ENCODE measurements at places on chromosomes 2 and 18.
A peak's percentile ranks its signal among the peaks of the same experiment; 100 is the strongest.

GRCh38 chr2:231364961-231365810, 30.3 kb upstream of the B3GNT7 start:
- DNase-seq: no peak

DNA sequence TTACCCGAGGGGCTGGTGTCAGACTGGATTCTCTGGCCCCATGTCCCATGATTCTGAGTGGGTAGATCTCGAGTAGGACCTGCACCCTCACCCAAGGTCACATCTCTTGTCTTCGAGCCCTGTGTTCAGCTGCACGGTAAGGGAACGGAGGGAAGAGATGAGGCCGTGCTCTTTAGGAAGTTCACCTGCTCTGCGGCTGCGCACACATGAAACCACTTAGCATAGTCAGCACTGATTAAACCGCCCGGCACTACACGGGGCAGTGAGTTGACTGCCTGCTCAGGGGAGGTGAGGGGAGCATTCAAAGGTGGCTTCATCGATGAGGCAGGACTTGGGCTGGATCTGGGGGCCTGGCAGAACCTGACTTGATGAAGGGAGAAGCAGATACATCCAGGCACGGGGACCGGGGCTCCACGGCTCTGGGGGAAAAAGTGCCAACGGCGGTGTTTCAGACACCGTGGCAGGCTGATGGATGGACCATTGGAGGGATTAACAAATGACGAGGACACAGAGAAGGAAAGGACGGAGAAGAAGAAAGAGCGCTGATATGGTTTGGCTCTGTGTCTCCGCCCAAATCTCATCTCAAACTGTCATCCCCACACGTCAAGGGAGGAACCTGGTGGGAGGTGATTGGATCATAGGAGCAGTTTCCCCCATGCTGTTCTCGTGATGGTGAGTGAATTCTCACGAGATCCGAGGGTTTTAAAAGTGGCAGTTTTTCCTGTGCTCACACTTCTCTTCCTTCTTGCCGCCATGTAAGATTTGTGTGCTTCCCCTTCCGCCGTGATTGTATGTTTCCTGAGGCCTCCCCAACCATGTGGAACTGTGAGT, 248.6 kb downstream of the CYP26B1 start:
- no peak for DNase-seq

DNA sequence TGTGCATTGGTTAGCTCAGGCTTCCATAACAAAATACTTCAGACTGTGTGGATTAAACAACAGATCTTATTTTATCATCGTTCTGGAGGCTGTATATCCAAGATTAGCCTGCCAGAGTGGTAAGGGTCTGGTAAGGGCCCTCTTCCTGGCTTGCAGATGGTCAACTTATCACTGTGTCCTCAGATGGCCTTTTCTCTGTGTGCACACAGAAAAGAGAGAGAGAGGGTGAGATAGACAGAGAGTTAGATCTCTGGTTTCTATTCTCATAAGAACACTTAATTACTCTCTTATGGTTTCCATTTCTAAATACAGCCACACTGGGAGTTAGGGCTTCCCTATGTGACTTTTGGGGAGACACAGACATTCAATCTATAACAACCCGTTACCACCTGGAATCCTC, 1003.5 kb downstream of the TSN start:
- no peak for DNase-seq

GRCh38 chr2:223123855-223124610, 72.0 kb downstream of the KCNE4 start:
- no peak for DNase-seq

DNA sequence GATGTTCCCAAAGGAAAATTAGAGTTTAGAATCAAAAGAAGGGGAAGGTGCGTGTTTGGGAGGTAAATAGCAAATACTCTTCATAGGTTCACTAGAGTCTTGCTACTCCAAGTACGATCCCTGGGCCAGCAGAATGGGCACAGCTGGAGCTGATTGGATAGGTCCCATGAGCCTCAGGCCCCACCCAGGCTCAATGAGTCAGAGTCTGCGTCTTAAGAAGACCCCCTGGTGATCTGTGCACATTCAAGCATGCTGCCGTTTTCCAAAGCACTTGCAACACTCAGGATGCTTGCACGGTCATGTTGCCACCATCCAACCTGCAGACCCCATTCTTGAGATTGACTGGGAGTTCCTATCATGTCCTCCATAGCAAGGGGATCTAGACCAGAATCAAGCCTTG, 40.5 kb downstream of the ABCG8 start:
- no peak for DNase-seq

GRCh38 chr2:177733-178132, 86.1 kb downstream of the SH3YL1 start:
- DNase-seq: no peak

- DNase-seq: no peak
Observed at GRCh38 chr18:10900435-10900834, 248.9 kb downstream of the PIEZO2 start.

GRCh38 chr2:178761759-178762371, 45.4 kb downstream of the TTN start:
- peak; percentile 13 for DNase-seq

DNA sequence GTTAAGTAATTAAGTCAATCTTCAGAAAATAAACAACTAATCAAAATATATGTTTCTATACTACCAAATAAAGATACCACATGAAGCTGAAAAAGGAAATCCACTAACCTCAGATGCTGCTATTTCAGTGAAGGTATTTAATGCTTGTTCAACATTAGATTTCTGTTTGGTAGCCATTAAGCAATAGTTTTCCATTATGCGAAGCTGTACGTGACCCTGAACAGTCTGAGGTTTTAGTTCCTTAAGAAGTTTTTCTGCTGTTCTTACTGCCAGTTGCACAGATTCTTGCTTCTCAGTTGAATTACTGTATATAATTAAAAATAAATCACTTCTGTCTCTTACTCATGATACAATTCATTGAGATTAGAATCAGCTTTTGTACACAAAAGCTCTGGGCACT, 65.4 kb downstream of the TTC21B start:
- no peak for DNase-seq

DNA sequence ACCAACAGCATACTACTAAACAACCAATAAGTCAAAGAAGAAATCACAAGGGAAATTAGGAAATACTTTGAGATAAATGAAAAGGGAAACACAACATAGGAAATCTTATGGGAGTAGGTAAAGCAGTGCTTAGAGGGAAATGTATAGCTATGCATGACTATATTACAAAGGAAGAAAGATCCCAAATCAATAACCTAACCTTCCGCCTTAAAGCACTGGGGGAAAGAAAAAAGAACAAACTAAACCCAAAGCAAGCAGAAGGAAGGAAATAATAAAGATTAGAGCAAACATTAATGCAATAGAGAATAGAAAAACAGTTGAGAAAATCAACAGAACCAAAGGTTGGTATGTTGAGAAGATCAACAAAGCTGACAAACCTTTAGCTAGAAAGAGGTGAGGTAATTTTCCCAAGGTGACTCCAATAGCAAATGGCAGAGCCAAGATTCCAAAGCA, 49.9 kb downstream of the DDX1 start:
- no peak for DNase-seq

GRCh38 chr2:120531863-120532600, 186.1 kb downstream of the INHBB start:
- no peak for DNase-seq

- no peak for DNase-seq
Observed at GRCh38 chr2:88871336-88871735, 179.9 kb downstream of the RPIA start.

GRCh38 chr2:145725876-145726275, 1206.0 kb upstream of the ZEB2 start:
- DNase-seq: no peak

DNA sequence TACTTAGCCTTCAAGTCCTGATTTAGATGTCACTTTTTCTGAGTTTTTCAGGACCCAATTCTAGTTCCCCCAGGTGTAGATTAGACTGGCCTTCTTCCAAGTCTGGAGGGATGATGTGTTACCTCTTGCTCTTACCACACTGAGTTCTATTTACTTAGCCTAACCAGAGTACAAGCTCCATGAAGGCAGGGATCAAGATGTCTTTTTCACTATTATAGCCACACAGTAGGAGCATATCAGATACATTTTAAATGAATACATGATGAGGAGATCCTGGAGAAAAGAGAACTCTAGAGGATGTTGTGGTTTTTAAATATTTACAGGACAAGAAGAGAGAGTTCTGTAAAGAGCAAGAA, 30.3 kb downstream of the TMEM87B start:
- DNase-seq: no peak

- DNase-seq: no peak
Observed at GRCh38 chr2:210009126-210009525, 6.7 kb downstream of the RPE start.

DNA sequence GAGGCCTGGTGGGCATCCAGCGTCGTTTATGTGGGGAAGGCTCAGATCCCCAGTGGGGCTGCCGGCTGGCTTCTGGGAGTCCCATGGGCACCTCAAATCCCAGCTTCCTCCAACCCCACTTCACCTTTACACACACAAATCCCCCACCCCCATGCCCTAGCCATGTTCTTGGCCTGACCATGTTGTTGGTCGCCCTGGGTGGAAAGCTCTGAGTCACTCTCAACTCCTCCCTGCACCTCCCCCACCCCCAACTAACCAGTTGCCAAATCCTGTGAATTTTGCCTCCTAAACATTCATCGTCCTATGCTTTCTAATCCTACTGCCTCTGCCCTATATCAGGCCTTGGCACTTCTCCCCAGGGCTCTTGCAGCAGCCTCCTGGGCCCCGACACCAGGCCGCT, 6.4 kb downstream of the TNS1 start:
- no peak for DNase-seq

GRCh38 chr2:26534098-26534864, 56.4 kb upstream of the OTOF start:
- no peak for DNase-seq

DNA sequence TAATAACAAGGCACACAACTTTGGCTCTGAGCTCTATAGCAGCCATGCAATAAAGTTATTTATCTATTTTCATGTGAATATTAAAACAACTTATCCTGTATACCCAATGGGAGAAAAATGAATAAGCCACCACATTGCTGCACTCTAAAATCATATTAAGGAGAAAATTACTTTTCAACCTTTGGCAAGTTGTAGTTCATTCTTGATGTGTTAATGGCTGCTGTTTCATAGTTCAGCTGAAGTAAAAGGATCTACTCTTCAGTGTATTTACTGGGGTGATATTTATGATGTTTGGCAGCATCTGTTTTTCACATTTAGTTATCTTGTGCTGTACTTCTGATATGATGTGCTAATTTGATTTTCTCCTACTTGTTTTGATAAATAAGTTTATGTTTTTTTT, 71.8 kb downstream of the TMEFF2 start:
- no peak for DNase-seq

GRCh38 chr2:88760819-88761598, 69.5 kb downstream of the RPIA start:
- DNase-seq: no peak

GRCh38 chr2:41707790-41708451, 339.9 kb upstream of the PKDCC start:
- no peak for DNase-seq

- DNase-seq: no peak
Observed at GRCh38 chr2:241773511-241774418, 2.9 kb upstream of the GAL3ST2 start.

GRCh38 chr2:163493359-163494298, 242.2 kb downstream of the FIGN start:
- no peak for DNase-seq

All from activated naive CD4-positive, alpha-beta T cell treated with anti-CD3 and anti-CD28 coated beads, Interleukin-2, amount 50 U/mL, for 16 hours (primary cell).